Left lobe of liver (tissue), 2 donors: ENCODE measurements at places on chromosomes 2 and 18.

- no peak for DNase-seq
Observed at GRCh38 chr2:188415754-188416083, 124.0 kb downstream of the GULP1 start.

- DNase-seq, result no peak
Observed at GRCh38 chr2:55869637-55870325, 53.8 kb downstream of the EFEMP1 start.

- no peak for DNase-seq
Observed at GRCh38 chr2:2810504-2810903, 479.4 kb upstream of the MYT1L start.

DNA sequence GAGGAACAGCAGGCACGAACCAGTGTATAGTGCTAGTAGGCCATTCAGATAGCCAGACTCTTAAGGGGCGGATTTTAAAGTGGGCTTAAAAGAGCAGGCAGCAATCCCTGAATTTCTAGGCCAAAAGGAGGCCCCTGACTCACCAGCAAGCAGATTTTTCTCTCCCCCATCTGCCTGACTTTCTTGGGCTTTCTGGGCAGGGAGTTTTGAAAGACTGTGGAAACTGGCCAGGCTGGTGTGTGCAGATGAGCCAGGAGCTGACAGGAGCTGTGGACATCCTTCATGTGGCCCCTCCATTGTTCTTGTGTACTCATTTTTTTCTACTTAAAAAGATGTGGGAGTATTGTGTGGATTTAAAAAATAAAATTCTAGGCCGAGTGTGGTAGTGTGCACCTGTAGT, 59.0 kb downstream of the GLI2 start:
- DNase-seq, result no peak

DNA sequence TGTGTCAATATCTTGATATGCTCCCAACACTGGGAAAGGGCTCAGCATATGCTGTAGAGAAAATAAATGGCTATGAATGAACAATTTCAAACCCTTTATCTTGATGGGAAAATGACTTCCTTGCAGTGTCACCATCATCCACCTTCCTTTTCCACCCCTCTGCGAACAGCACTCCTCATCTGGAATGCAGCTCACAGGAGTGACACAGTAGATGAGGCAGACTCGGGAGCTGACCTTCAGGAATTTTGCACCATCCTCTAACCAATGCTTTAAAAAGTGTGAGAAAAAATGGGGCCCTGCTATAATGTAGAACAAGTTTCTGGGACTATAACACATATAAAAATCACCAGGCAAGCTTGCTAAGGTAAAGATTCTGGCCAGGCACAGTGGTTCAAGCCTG, 41.3 kb upstream of the YPEL5 start:
- DNase-seq, result no peak

DNA sequence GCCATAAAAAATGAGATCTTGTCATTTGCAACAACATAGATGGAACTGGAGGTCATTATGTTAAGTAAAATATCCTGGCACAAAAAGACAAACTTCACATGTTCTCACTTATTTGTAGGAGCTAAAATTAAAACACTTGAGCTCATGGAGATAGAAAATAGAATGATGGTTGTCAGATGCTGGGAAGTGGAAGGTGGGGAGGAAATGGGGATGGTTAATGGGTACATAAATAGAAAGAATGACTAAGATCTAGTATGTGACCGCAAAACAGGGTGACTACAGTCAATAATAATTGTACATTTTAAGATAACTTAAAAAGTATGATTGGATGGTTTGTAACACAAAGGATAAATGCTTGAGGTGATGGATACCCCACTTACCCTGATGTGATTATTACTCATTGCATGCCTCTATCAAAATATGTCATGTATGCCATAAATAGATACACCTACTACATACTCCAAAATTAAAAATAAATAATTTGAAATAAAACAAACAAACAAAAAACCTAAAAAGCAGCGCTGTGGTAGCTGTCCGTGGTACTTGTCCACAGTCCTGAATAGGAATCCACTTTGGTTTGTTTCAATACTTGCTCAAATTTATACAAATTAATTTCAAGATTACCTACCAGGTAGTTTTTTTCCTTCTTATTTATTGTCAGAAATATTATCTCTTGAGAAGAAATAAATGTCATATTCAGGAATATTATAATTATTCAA, 224.5 kb downstream of the DLGAP1 start:
- no peak for DNase-seq

GRCh38 chr2:204110751-204111516, 174.4 kb downstream of the ICOS start:
- DNase-seq, result no peak

DNA sequence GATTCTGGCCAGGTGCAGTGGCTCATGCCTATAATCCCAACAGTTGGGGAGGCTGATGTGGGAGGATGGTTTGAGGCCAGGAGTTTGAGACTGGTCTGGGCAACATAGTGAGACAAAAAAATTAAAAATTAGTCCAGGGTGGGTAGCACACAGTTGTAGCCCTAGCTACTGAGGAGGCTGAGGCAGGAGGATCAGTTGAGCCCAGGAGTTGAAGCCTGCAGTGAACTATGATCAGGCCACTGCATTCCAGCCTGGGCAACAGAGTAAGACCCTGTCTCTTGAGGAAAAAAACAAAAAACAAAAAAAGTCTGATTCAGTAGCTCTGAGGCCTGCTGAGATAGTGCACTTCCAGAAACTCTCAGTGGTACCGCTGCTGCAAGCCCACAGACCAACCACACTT, 7.9 kb upstream of the TET3 start:
- DNase-seq, result no peak

- DNase-seq, result no peak
Observed at GRCh38 chr2:79758042-79758441, 245.2 kb downstream of the CTNNA2 start.

GRCh38 chr2:144006139-144006538, 513.8 kb downstream of the ZEB2 start:
- DNase-seq, result no peak
